ENCODE measurements at places on chromosomes 12 and 14.

GRCh38 chr14:91470216-91470615 is 39.9 kb downstream of the PPP4R3A start:
- no peak for DNase-seq

- DNase-seq: no peak
Observed at GRCh38 chr12:67810166-67810565, 161.6 kb downstream of the DYRK2 start.

DNA sequence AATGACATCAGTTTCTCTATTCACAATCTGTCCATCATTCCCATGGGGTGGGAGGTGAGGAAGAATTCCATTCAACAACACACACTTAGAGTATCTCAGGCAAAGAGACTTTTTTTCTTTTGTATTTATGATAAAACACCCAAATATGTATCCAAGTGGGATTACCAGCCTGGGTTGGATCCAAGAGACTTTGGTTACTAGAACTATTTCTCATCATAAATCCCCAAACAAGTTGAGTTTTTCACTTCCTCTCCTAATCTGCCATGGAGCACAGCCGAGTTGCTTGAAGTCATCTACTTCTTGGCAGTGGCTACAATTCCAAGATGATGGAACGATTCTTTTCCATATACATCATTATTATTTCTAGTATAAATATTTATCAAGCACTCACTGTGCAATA is 209.2 kb upstream of the HMGA2 start:
- no peak for DNase-seq

- DNase-seq: no peak
Observed at GRCh38 chr12:128771681-128772080, 52.1 kb downstream of the SLC15A4 start.

DNA sequence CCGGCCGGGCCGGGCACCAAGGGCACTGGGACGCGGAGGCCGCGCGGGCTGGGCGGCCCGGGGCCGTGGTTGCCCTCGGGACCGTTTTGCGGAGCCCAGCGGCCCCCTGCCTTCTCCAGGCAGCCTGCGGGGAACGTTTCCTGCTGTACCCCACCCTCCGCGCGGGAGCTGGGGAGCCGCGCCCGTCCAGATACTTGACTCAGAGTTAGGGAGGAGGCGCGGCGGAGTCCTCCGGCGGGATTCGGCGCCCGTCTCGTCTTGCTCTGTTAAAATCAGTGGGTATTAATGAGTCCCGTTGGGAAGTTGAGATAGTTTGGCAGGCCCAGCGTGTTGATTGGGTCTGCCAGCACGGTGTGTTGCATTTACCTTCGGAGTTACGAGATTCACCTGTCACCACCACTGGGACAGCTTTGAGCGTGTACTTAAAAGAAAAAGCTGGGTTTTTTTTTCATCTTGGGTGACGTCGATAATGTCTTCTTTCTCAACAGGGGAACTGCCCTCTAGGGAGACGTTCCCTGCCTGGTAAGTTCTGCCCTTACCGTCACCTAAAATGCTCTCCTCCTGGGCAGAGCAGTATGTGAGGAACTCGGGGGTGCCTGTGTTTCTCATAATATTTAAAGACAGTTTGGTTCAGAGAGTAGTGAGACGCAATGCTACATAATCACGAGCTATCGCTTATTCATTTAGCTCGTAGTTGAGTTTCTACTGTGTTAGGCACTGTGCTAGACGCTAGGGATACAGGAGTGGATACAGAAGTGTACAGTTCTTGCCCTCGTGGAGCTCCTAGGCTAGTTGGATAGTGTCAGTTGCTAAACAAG is 596 bp downstream of the DLST start:
- DNase-seq: no peak

GRCh38 chr14:52443506-52443905 is 108.8 kb downstream of the TXNDC16 start:
- no peak for DNase-seq

DNA sequence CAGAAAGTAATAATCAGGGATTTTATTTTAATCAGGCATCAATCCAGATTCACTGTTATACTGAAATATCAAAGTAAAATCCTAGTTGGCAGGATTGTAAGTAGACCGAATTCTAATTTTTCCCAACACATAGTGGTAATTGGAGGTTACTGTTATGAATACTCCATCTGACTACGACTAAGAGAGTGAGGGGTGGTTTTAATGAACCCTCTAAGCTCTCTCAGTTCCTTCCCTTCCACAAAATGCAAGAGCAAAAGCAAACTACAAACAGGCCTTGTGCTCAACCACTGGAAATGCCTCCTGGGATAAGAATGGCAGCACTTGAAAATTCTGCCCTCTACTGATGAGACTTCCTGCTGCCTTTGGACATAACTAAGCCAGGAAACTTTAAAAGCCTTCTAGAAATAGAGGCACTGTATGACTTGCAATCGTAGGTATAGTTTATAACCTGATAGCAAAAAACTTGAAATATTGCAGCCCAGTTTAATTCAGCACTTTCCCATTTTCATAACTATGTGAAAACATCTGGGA is 184.8 kb downstream of the SLC16A7 start:
- no peak for DNase-seq

- no peak for DNase-seq
Observed at GRCh38 chr12:23670684-23671083, 278.8 kb downstream of the SOX5 start.

Data from cardiac septum (tissue), 1 donor.